Lower lobe of right lung (tissue), 2 donors: ENCODE measurements at places on chromosomes 5 and 9. TPM values are rescaled to one million over a fixed set of nuclear protein-coding genes. Genes with fewer than 3 reads are reported as not detected.
A peak's percentile ranks its signal among the peaks of the same experiment; 100 is the strongest.

Gene GPR150
- total RNA-seq: 0.18 TPM

DNA sequence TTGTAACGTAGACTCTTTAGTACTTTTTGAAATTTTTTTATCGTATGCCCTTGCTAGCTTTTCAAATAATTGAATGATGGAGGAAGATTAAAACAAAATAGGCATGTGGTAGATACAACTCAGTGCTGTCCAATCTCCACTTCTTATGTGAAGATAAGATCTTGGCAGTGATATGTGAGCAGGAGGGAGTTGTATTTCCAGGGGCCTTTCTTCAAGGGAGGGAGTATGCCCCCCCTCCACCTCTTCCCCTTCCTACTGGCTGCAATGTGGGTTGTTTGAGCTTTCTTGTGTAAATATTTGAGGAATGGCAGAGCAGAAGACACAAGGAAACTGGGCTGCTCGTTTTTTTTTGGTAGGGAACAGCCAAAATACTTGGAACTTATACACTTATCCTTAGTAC is 374.9 kb downstream of the PSAT1 start:
- DNase-seq: no peak
- no peaks in the 10 kb centered on the region for H3K36me3 ChIP-seq
- no peak overlapping the region for H3K4me3 ChIP-seq
- no peaks in the 10 kb centered on the region for H3K27me3 ChIP-seq
- no peaks in the 10 kb centered on the region for H3K4me1 ChIP-seq

DNA sequence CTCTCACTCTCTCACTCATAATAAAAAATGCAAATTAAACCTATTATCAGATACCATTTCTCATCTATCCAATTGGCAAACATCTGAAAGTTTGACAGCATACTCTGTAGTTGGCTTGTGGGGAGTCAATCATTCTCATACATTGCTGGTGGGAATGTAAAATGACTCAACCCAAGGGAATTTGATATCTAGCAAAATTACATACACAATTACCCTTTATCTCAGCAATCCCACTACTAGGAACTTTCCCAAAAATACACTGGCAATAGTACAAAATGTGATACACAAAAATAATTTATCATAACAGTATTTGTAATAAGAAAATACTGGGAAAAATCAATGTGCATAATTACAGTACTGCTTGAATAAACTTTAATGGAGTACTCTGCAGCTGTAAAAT is 731.3 kb downstream of the DTWD2 start:
- DNase-seq: no peak
- no peaks in the 10 kb centered on the region for H3K4me1 ChIP-seq
- H3K36me3 ChIP-seq: no peaks in the 10 kb centered on the region
- H3K27me3 ChIP-seq: no peaks in the 10 kb centered on the region
- H3K4me3 ChIP-seq: no peak overlapping the region

- peaks cover 82% of the 10 kb centered on the region for H3K4me1 ChIP-seq
- peak overlapping the region; percentile 32 for H3K27ac ChIP-seq
- H3K36me3 ChIP-seq: no peaks in the 10 kb centered on the region
- no peak for DNase-seq
Measured at GRCh38 chr9:110148891-110149290, 59.1 kb downstream of the C9orf152 start.

Gene CCDC192
- total RNA-seq: not detected

Gene C9orf50
- total RNA-seq: not detected

Gene FOXE1
- not detected for total RNA-seq

- H3K4me3 ChIP-seq: no peak overlapping the region
- no peaks in the 10 kb centered on the region for H3K27me3 ChIP-seq
- H3K4me1 ChIP-seq: peaks cover 53% of the 10 kb centered on the region
- H3K27ac ChIP-seq: no peak overlapping the region
- no peaks in the 10 kb centered on the region for H3K36me3 ChIP-seq
Measured at GRCh38 chr9:14275331-14275730, 38.6 kb downstream of the NFIB start.

GRCh38 chr5:72167257-72167656 is 60.0 kb downstream of the MAP1B start:
- H3K36me3 ChIP-seq: no peaks in the 10 kb centered on the region
- H3K27me3 ChIP-seq: no peaks in the 10 kb centered on the region
- H3K4me1 ChIP-seq: peaks cover 10% of the 10 kb centered on the region
- H3K4me3 ChIP-seq: no peak overlapping the region
- no peak overlapping the region for H3K27ac ChIP-seq

Gene KLF4
- total RNA-seq: 107 TPM

GRCh38 chr5:124745928-124746915 is at the start of gene ZNF608:
Gene ZNF608 (minus strand): TSS chr5:124746639. CDS start chr5:124744989, 1,650 bp downstream.
- H3K27me3 ChIP-seq: peaks cover 4% of the 10 kb centered on the region
- H3K4me1 ChIP-seq: peaks cover 8% of the 10 kb centered on the region
- DNase-seq: no peak
- peak within 1 kb of the TSS; percentile 91 for H3K27ac ChIP-seq

Gene HRH2
- total RNA-seq: 9.6 TPM

- no peak for DNase-seq
- no peaks in the 10 kb centered on the region for H3K4me1 ChIP-seq
- H3K27ac ChIP-seq: no peak overlapping the region
- no peak overlapping the region for H3K4me3 ChIP-seq
- no peaks in the 10 kb centered on the region for H3K27me3 ChIP-seq
- H3K36me3 ChIP-seq: no peaks in the 10 kb centered on the region
Measured at GRCh38 chr9:82180711-82181110, 192.1 kb downstream of the SPATA31D1 start.

DNA sequence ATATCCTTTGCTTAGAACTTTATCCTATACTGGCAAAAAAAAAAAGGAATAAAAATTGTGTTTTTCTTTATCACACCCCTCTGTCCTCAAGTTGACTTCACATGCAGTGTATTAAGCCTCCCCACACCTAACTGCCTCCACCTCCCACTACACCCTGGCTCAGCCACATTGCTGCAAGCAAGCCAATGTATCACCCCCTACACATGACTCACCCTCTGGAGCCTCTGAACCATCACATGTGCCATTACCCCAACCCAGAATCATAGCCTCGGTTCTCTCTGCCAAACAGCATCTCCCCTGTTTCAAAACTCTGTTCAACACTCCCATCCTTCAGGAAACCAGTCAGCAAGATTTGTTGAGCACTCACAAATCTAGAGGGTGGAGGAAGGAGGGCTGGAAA is 209.0 kb downstream of the CWC27 start:
- H3K27ac ChIP-seq: no peak overlapping the region
- H3K36me3 ChIP-seq: peaks cover 6% of the 10 kb centered on the region
- no peaks in the 10 kb centered on the region for H3K27me3 ChIP-seq

Gene DTWD2
- total RNA-seq: 9.0 TPM
